ENCODE measurements at places on chromosomes 6 and 20.

DNA sequence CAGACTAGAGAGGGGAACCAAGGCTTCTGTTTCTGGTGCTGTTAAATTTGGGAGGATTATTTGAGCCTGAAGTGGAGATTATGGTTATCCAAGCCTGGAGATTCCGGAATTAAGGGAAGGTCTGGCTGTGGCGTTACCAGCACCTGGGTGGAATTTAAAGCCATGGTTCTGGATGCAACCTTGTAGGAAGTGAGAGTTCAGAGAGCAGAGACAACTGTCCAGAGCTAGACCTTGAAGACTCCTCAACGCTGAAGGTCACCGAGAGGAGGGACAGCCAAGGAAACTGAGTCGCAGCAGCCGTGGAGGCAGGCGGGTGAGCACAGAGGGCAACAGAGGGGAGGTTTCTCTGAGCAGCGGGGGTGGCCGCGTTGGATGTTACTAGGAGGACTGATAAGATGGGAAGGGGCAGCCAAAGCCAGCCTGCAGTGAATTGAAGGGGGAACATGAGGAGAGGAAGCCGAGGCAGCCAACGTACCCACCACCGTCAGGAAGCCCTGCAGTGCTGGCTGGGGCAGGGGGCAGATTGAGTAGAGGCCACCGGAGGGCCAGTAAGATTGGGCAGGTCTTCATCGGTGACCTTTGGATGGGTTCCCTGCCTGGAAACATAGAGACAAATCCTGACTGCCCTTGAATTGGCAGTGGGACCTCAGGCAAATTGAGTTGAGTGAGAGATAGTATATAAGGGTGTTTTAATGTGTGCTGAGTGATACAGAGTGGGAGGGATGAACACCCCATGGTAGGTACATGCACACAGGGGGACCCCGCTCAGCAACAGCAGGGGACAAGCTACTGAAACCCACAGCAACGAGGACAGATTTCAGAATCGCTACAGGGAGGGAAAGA, 90.3 kb downstream of the SNX5 start:
- no peak for DNase-seq

- no peak for DNase-seq
These were observed 9.9 kb downstream of the VNN1 start for GRCh38 chr6:132703936-132704335.

GRCh38 chr6:42025066-42025844, 25.1 kb upstream of the TAF8 start:
- no peak for DNase-seq

DNA sequence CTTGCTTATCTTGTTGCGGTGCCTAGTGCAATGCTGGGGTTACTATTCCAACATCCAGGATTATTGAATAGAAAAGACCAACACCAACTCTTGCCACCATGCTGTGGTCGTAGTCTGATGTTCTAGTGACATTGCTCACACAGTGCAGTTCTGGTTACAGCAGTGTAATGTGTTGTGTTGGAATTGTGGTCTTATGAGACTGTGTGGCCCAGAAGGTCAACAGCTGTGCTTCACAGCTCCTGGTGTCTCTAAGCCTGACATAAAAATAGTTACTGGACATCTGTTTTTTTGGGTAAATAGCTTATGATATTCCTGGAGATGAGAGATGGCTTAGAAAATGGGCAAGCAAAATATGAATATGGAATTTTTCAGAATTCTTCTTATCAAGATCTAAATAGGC, 57.6 kb downstream of the SLC22A2 start:
- DNase-seq, result no peak

DNA sequence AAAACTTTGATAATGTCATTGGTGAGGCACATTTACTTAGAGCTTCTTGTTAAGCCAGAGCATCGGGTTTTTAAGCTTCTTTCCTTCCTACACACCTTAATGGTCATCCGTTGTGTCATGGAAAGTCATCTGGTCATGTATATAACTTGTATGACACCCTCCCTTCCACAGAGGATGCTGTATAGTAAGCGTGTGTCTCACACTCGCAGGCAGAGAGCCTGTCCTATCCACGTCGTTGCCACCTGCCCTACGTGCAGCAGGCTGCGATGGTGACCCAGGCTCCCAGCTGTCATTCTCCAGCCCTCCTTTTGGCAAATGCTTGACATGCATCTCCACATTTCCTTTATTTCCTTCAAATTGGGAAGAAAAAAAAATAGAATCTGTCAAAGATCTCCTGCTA, 85.6 kb downstream of the MYB start:
- no peak for DNase-seq

GRCh38 chr20:58991715-58992114, 10.7 kb downstream of the NELFCD start:
- no peak for DNase-seq

GRCh38 chr6:124373386-124373785, 569.7 kb downstream of the NKAIN2 start:
- DNase-seq, result no peak

- no peak for DNase-seq
These were observed 613.6 kb downstream of the UTRN start for GRCh38 chr6:144898741-144899140.
